ENCODE measurements at places on chromosomes 13 and 19.

- no peaks in the 10 kb centered on the region for H3K36me3 ChIP-seq
- no peak overlapping the region for H3K27ac ChIP-seq
- DNase-seq = peak; percentile 77
- no peak overlapping the region for H3K4me3 ChIP-seq
- no peaks in the 10 kb centered on the region for H3K4me1 ChIP-seq
These were observed 58.4 kb downstream of the OXGR1 start for GRCh38 chr13:96935901-96936300.

- H3K4me1 ChIP-seq = no peaks in the 10 kb centered on the region
- no peaks in the 10 kb centered on the region for H3K36me3 ChIP-seq
- no peak overlapping the region for H3K4me3 ChIP-seq
- no peak for DNase-seq
- no peaks in the 10 kb centered on the region for H3K27me3 ChIP-seq
- no peak overlapping the region for H3K27ac ChIP-seq
These were observed 55.6 kb downstream of the ING1 start for GRCh38 chr13:110769097-110769496.

- H3K27ac ChIP-seq = no peak overlapping the region
- no peaks in the 10 kb centered on the region for H3K4me1 ChIP-seq
- H3K4me3 ChIP-seq = no peak overlapping the region
- H3K36me3 ChIP-seq = no peaks in the 10 kb centered on the region
- no peak for DNase-seq
These were observed 1156.5 kb downstream of the OLFM4 start for GRCh38 chr13:54185101-54185500.

DNA sequence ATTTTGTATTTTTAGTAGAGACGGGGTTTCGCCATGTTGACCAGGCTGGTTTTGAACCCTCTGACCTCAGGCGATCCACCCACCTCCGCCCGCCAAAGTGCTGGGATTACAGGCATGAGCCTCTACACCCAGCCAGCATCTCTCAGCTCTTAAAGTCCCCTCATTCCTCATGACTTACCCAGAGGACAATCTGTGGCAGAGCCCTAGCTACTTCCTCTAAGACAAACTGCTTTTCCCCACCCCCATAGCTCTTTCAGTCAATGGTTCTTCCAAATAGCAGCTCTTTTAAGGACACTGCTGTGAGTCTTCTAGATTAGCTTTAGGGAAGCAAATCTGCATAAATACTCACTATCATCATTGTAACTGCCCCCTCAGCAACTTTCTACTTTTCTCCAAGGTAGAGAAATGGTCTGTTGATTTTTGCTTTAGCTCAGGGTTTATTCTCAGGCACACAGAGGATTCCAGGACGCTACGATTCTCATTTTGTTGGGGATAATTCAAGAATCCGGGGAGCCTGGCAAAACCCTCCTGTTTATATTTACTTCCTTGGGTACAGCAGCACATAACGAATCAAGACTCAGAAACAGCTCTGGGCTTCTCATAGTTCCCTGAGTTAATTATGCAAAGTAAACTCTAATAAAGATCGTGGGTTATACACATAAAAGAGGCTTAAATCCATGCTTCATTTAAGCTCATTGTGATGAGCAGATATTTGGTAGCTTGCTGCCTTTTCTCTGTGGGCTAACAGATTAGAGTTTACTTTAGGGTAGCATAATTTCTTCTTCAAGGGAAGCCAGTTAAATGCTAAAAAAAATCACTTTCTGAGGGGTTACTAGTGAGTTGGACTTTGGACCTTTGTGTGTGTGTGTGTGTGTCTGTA is 357.4 kb downstream of the TDRD3 start:
- no peaks in the 10 kb centered on the region for H3K27me3 ChIP-seq
- H3K4me3 ChIP-seq = no peak overlapping the region
- H3K27ac ChIP-seq = no peak overlapping the region

Data from esophagus muscularis mucosa (tissue), 4 donors.